Endothelial cell of umbilical vein (primary cell): ENCODE measurements at places on chromosomes 1 and 21.

- peaks cover 61% of the 10 kb centered on the region for H3K27me3 ChIP-seq
- DNase-seq: no peak
- no peaks in the 10 kb centered on the region for H3K36me3 ChIP-seq
Observed at GRCh38 chr1:10794724-10795275, 1.6 kb downstream of the CASZ1 start.

DNA sequence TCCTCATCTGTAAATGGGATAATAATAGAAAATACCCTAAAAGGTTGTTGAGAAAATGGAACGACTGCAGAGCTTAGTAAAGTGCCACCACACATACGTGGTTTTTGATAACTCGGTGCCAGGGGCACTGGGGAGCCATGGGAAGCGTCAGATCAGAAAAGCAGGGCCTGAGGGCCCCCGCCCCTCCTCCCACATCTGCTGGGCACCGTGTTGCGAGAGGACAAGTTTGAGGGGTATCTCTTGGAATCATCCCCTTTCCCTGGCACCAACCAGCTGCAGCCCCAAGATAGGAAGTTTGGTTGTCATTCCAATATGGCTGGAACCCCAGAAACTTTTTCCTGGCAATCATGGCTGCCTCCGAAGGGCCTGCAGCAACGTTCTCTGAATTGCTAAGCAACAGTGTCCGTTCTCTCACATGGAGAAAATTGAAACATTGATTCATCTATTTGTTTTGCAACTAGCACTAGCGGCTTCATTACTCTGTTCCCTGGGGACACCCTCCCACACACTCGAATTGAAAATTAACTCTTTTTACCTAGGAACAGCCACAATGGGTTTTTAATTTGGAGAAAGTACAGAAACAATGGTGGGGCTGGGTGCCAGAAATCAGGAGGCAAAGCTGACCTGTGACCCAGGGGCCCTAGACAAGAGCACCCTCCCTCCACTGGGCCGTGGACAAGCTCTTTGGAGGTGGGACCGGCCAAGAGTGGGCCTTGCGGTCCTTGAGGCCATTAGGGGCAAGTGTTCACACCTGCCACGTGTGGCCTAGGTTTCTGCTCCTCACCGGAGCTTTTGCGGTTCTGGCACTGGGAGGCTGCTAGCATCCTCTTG is 190.0 kb upstream of the VAMP3 start:
- H3K4me3 ChIP-seq: no peak overlapping the region
- no peak for DNase-seq
- H3K27me3 ChIP-seq: no peaks in the 10 kb centered on the region
- no peaks in the 10 kb centered on the region for H3K4me1 ChIP-seq

- DNase-seq: peak; percentile 65
- H3K27ac ChIP-seq: no peak overlapping the region
- no peaks in the 10 kb centered on the region for H3K27me3 ChIP-seq
- H3K4me3 ChIP-seq: no peak overlapping the region
Observed at GRCh38 chr1:33443080-33443704, 12.3 kb upstream of the PHC2 start.

DNA sequence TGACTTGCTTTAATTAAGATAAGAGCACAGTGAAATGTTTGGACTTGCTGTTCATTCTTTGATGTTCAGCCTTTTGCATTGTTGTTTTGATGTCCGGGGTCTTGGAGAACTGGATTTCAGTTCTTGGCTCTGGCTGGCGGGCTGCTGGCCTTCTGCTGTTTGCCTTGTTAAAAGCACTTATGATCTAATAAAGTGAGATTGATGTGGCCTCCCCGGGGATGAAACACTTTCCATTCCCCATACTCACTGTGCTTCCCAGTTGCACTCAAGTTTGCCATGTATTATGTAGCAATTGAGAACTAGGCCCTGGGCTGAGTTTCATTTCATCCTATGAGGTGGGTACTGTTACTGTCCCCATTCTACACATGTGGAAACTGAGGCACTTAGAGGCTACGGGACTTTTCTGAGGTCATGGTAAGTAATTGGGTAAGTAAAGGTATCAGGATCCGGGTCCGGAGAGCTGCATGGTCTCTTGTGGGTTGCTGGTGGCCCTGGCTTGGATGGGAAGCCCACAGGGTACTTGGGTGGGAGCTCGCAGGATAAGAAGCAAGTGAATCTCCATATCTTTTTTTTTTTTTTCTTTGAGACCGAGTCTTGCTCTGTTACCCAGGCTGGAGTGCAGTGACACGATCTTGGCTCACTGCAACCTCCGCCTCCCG is 127.7 kb upstream of the ZBTB40 start:
- H3K4me3 ChIP-seq: no peak overlapping the region
- no peak overlapping the region for H3K27ac ChIP-seq
- DNase-seq: no peak
- H3K36me3 ChIP-seq: no peaks in the 10 kb centered on the region
- H3K4me1 ChIP-seq: peaks cover 5% of the 10 kb centered on the region

- H3K27ac ChIP-seq: no peak overlapping the region
- peaks cover 30% of the 10 kb centered on the region for H3K4me1 ChIP-seq
- DNase-seq: no peak
- no peaks in the 10 kb centered on the region for H3K36me3 ChIP-seq
Observed at GRCh38 chr1:241606544-241606943, 33.6 kb downstream of the CHML start.

DNA sequence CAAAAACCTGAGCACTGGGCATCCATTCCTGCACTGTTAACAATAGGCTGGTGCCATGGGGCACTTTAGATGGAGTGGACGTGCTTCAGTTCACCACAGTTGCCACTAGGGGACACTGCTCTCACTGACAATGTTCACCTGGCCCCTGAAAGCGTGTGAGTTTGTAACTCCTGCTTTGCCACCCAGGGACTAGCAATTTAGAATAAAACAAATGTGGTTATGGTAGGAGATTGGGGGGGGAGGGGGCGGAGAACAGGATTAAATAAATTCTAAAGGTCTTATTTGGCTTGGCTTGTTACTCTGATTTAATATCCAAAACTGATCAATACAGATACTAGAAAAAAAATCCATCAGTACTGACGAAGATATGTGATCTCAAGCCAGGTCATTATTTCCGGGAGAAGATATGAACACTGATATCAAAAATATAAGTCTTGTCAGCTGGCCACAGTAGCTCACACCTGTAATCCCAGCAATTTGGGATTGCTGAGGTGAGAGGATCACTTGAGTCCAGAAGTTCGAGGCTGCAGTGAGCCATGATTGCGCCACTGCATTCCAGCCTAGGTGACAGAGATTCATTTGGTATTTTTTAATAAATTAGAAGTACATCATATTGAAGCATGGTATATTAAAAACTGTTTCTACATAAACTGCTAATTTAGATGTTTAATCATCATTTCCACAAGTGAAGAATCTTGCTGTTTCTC is 23.2 kb downstream of the INTS7 start:
- peaks cover 6% of the 10 kb centered on the region for H3K36me3 ChIP-seq
- H3K27ac ChIP-seq: no peak overlapping the region
- H3K4me3 ChIP-seq: no peak overlapping the region
- peaks cover 4% of the 10 kb centered on the region for H3K4me1 ChIP-seq

DNA sequence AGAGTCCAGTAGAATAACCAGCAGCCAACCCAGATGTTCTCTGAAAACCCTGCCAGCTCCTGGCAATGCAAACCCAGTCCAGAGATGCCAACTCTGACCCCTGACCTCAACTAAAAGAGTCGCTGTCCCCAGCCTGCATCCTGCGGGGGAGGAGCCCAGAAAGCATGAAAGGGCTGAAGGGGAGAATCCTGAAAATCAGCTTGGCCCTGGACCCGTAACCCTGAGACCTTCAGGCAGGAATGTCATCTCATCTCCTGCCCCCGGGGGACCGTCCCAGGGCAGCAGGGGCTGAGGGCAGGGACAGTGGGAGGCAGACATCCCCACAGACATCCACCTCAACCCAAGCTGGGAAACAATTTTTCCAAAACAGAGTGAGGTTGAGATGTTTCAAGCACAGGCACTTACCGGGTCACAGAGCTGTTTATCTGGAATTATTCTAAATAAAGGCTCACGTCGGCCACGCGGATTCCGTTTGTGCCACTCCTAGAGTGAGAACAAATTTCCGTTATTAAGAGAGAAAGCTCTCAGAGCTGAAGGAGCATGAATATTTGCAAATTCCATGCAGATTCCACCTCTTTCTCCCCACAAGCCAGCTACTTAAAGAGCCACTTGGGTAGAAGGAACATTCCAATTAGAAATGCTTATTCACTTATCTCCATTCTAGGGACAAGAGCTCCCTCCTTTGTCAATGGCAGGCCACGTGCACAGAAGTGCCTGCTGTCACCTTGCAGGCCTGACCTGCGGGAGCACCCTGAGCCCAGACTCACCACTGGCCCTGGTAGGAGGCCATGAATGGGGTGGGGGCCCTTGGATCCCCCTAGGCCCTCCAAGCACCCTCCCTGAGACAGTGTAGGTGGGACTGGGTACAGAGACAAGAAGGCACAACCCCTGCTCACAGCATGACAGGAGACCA is 240.1 kb downstream of the NPHP4 start:
- no peak overlapping the region for H3K27ac ChIP-seq
- DNase-seq: no peak
- no peaks in the 10 kb centered on the region for H3K4me1 ChIP-seq
- no peak overlapping the region for H3K4me3 ChIP-seq

- DNase-seq: no peak
- no peaks in the 10 kb centered on the region for H3K36me3 ChIP-seq
- no peaks in the 10 kb centered on the region for H3K4me1 ChIP-seq
- H3K27me3 ChIP-seq: peaks cover 27% of the 10 kb centered on the region
Observed at GRCh38 chr1:166915941-166916340, 39.9 kb upstream of the TADA1 start.

DNA sequence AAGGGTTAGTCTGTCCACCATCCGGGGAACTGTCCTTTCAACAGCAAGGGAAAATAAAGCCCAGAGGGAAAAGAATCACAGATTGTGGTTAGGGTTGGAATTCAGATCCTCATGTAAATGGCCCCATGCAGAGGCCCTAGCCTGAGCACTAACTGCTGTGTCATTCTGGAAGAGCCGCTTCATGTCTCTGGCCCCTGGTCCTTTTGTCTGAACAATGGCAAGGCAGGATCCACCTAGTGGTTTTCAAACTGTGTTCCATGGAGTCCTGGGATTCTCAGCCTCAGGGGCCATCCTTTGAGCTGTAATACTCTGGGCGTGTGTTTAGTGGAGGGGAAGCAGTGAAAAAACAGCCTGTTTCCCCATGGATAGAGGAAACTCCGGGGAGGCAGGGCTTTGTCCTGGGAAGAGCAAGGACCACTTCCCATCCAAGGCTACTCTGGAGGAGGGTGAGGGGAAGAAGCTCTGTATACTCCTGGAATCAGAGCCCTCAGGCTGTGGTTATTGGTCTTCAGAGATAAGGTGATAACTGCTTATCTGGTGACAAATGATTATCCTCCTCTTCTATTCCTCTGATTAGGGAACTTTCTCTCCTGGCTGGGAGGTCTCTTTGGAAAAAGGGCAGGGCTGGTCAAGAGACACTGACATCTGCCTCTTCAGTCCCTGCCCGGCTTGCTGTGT is 19.2 kb downstream of the PAX7 start:
- no peak for DNase-seq
- H3K4me1 ChIP-seq: no peaks in the 10 kb centered on the region
- no peak overlapping the region for H3K4me3 ChIP-seq
- H3K27ac ChIP-seq: no peak overlapping the region
- no peaks in the 10 kb centered on the region for H3K36me3 ChIP-seq
- H3K27me3 ChIP-seq: peaks cover 56% of the 10 kb centered on the region

DNA sequence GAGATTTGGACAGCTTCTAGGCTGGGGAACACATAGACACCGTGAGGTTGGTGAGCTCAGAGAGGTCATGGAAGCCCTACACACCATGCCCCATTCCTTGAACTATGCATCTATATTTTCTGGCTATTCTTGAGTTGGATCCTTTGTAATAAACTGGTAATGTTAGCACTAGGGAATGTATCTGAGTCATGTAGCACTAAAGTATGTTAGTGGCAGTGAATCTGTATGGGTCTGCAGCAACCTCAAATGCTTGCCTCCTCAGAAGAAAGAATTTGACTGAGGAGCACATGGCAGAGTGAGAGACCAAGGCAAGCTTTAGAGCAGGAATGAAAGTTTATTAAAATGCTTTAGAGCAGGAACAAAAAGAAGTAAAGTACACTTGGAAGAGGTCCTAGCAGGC is 43.7 kb upstream of the LRRC7 start:
- no peaks in the 10 kb centered on the region for H3K36me3 ChIP-seq
- H3K27me3 ChIP-seq: no peaks in the 10 kb centered on the region
- no peaks in the 10 kb centered on the region for H3K4me1 ChIP-seq
- no peak overlapping the region for H3K27ac ChIP-seq

GRCh38 chr21:46171585-46171984 is 12.7 kb downstream of the SPATC1L start:
- no peak for DNase-seq
- H3K27me3 ChIP-seq: peaks cover 2% of the 10 kb centered on the region
- H3K4me1 ChIP-seq: no peaks in the 10 kb centered on the region

- no peaks in the 10 kb centered on the region for H3K36me3 ChIP-seq
- no peak overlapping the region for H3K27ac ChIP-seq
- DNase-seq: no peak
Observed at GRCh38 chr1:200198236-200198635, 170.7 kb downstream of the NR5A2 start.

- no peak for DNase-seq
- H3K27ac ChIP-seq: no peak overlapping the region
- no peak overlapping the region for H3K4me3 ChIP-seq
- H3K4me1 ChIP-seq: no peaks in the 10 kb centered on the region
- H3K36me3 ChIP-seq: no peaks in the 10 kb centered on the region
Observed at GRCh38 chr1:62774971-62775595, 8.8 kb upstream of the ATG4C start.

DNA sequence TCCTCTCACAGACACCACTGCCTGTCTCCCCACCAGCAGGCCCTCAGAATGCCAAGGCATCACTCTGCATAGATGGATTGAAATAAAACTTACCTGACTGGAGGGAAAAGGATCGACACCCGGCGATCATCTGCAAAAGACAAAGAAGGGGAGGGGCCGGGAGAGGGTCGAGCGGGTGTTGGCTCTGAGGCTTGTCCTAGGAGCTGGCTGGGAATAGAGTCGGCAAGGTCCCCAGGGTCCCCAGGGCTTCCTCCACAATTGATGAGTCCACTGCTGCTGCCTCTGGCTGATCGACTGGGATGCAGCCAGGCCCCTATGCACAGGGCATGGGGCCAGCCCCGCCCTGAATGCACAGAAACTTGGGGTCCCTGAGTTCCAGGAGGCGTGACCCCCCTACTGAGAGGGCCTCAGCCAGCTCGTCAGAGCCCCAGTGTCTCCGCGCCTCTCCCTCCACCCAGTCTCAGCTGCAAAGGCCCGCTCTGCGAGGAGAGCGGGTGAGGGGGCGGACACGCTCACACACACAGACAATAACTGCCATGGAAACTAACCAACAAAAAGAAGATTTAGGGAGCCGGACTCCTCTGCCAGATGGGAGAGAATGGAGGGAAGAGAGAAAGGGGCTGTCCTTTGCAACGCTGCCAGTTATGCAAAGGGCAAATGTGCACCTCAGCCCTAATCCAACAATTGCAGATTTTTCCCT is at the start of gene KLHDC8A:
KLHDC8A (minus strand) TSS at position 483 of the 700 bp plus-strand sequence. CDS start 13,318 bp downstream, outside the sequence.
- no peaks in the 10 kb centered on the region for H3K4me1 ChIP-seq
- H3K27ac ChIP-seq: no peak within 1 kb of the TSS
- H3K36me3 ChIP-seq: no peaks in the 10 kb centered on the region
- H3K4me3 ChIP-seq: no peak within 1 kb of the TSS
- DNase-seq: no peak

GRCh38 chr1:58524353-58524945 is 22.1 kb downstream of the OMA1 start:
- H3K27ac ChIP-seq: no peak overlapping the region
- DNase-seq: no peak
- H3K4me1 ChIP-seq: no peaks in the 10 kb centered on the region
- H3K4me3 ChIP-seq: no peak overlapping the region

GRCh38 chr1:48645883-48646282 is 130.8 kb downstream of the BEND5 start:
- H3K27ac ChIP-seq: no peak overlapping the region
- no peak for DNase-seq
- no peak overlapping the region for H3K4me3 ChIP-seq
- H3K27me3 ChIP-seq: no peaks in the 10 kb centered on the region
- H3K4me1 ChIP-seq: no peaks in the 10 kb centered on the region
